Left forelimb (tissue), 1 donor: ENCODE measurements at places on chromosomes 11 and 22.

- DNase-seq = peak; percentile 40
Observed at GRCh38 chr11:1298695-1299492, 10.5 kb downstream of the TOLLIP start.

- no peak for DNase-seq
Observed at GRCh38 chr11:19168090-19168489, 33.7 kb downstream of the CSRP3 start.

DNA sequence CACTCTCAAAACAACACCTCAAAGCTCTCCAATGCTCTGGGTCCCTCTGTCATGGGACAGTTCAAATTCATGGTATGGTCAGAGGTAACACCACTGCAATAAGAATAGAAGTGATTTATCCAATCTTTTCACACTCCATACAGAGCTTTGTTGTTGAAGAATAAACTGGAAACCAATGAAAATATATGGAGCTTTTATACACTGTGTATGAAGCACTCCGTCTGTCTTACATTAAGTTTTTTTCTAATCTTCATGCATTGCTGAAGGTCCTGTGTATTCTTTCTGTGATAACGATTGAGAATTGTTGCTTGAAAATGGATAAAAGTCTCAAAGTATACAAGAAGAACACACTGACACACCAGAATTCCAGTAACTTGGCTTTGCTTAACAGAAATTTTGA, 603.7 kb upstream of the LUZP2 start:
- DNase-seq = no peak

- no peak for DNase-seq
Observed at GRCh38 chr11:132714859-132715440, 817.4 kb downstream of the OPCML start.
